HS-5 (cell line): ENCODE measurements at places on chromosomes 11 and 22.
A peak's percentile ranks its signal among the peaks of the same experiment; 100 is the strongest.

- no peak for DNase-seq
These were observed 151.6 kb upstream of the BLID start for GRCh38 chr11:122267602-122268001.

- no peak for DNase-seq
These were observed 15.2 kb downstream of the FCHSD2 start for GRCh38 chr11:73126804-73127480.

DNA sequence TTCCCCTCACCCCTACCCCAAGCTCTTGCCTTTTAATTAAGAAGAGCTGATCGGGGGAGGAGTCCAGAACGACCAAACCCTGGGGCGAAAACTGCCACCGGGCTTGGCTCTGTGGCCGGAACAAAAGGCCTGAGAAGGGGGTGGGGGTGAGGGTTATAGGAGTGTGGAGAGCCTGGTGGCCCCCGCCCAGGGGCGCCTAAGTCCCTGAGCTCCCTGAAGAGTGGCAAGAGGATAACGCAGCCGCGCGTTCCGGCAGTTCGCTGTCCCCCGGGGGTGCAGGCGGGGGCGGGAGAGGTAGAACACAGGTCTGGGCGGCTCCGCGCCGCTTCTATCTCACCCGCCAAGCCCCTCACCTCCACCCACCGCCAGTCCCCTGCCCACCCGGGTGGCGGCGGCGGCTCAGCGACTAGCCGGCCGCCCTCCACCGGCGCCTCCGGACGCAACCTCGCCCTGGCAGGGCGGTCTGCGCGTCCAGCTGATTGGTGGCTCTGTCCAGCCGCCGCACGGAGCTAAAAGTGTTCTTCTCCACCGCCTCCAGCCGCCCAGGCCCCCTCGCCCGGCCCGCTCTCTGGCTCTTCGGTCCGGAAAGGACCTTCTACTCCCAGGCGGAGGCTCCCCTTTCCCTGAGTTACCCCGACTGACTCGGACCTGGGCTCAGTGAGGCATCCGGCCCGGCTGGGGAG, 18.7 kb upstream of the BDNF start:
- no peak for DNase-seq

DNA sequence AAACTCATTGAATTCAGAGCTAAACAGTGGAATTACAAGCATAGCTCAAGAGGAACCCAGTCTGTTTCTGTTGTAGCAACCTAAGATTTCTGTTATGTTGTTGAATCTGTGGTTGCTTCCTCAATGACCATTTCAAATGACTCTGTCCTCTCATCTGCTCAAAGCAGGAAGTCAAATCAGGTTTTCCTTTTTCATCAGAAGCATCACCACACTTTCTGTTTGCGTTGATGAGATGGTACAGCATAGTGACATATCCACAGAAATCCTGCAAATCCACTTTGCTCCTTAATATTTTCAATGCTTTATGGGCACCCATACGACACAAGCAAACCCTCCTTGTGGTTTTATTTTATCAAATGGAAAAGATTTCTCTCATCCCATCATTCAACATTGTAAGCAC, 12.6 kb upstream of the UCP2 start:
- no peak for DNase-seq

DNA sequence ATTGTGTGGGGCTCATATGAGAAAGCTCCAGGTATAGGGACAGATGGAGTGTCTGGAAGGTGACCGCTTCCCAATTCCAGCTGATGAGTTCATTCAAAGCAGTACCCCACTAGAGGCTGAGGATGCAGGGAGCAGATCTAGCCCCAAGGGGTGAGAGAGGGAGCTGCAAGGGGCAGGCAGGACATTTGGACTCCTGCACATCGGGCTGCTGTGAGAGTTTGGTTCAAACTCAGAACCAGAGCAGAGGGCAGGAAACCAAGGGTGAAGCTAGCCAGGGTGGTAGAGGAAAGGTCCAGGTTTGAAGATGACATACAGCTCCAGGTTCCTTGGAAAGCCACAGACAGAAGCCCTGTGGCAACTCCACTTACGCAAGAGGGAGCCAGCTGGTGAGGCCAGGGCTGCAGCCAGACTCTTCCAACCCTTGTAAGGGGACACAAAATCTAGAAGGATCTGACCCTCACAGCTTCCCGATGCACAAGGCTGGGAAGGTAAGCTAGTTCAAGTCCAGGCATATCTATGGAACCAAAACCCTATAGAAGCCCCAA, 1.9 kb downstream of the CSNK2A3 start:
- no peak for DNase-seq

GRCh38 chr11:62435846-62436660, 17.2 kb downstream of the SCGB1A1 start:
- no peak for DNase-seq

DNA sequence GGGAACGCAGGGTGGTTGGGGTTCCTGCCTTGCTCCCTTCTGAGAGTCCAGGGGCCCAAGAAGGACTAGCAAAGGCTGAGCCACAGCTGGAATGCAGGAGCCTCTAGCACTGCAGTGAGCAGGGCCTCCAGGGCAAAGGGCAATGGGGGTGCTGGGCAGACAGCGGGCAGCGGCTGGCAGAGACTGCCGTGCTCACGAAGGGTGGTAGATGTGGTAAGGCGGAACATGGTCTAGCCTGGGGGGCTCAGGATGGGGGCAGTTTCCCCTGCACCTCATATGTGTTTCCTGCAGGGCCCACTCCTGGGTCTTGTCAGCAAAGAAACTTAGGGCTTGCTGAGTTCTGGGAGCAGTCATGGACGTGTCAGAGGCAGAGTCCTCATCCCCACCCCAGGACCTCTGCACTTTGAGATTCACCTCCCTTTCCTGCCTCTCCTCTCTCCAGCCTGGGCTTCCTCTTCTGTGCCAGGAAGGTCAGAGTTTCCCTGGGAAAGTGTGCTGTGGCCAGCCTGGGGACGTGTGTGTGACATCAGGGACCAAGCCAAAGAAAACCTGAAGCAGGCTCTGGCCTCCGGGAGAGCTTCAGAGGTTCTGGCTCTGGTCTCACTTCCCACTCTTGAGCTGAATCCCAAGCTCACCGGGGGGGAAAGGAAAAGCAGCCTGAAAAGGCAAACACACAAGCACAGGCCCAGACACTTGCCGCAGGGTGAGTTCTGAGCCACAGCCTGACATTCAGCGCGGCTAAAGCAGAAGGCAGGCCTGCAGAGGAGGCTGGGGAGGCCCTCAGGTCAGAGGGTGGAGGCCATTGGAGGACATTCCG, 4.4 kb downstream of the MOGAT2 start:
- no peak for DNase-seq

GRCh38 chr11:7927635-7928034, 3.4 kb downstream of the OR10A6 start:
- peak; percentile 34 for DNase-seq

DNA sequence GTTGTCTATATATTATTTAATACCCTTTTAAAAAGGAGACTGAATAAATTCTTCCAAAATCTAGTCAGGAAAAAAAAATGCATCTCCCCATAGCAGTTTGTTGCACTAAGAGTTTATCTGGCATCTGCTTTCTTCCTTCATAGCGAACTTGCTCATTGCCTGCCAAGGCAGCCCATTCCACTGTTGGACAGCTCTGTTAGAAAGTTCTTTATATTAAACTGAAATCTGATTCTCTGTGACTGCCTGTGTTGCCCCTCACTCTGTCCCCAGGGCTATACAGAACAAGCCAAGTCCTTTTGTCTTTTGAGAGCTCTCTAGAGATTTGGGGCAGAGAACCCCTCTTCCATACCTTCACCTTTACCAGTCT, 3.3 kb upstream of the CHRDL2 start:
- DNase-seq = no peak

GRCh38 chr11:81674211-81674610, 1059.5 kb downstream of the FAM181B start:
- no peak for DNase-seq

DNA sequence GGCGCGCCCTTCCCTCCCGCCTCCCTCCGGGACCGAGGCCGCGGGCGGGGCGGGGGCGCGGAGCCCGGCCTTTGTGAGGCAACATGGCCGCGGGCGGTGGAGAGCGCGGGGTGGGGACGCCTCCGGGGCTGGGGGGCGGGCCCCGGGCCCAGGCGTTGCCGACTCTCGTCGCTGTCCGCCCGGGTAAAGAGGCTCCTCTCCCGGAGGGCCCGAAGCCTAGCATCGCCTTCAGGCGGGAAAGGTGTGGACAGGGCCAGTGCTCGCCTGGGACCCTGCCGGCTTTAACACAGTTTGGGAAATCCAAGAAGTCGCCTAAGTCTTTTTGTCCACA, 369 bp downstream of the DGCR8 start:
- DNase-seq = no peak

DNA sequence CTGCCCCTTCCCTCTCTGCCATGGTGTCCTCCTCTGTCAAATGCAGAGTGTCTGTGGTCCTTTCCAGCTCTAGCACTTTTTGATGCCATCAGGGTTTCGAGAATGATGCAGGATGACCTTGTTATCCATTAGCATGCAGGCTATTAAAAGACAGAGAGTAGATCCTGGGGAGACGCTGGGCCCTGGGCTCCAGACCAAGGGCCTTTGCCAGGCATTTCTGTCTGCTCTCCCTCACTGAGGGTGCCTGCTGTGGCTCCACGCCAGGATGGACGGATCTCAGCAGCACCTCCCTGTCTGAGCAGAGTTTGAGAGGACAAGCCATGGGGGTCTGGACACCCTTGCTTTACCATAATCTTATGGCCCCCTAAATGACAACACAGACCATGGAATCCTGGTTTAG, 110.8 kb upstream of the CD82 start:
- DNase-seq = no peak

GRCh38 chr11:75323609-75324008, 27.9 kb downstream of the ARRB1 start:
- DNase-seq = no peak

DNA sequence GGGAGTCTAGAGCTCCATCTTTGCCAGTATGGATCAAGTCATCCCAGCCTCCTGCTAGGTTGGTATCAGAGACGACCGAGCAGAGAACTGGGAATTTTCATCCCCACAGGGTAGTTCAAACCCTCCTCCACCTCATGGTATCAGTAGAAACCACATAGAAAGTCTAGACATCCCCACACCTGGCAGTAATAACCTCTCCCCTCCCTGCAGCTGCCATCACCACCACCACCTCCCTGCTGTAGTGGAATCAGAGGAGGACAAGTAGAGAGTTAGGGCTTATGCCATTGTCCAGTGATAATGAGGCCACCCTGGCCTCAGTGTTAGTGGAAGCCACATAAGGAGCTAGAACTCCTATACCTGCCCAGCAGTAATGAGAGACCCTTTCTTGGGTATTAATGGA, 34.3 kb downstream of the BTG4 start:
- no peak for DNase-seq

GRCh38 chr11:31788085-31788484, 23.0 kb downstream of the PAX6 start:
- no peak for DNase-seq

GRCh38 chr11:21142007-21142406, 472.6 kb downstream of the NELL1 start:
- no peak for DNase-seq

DNA sequence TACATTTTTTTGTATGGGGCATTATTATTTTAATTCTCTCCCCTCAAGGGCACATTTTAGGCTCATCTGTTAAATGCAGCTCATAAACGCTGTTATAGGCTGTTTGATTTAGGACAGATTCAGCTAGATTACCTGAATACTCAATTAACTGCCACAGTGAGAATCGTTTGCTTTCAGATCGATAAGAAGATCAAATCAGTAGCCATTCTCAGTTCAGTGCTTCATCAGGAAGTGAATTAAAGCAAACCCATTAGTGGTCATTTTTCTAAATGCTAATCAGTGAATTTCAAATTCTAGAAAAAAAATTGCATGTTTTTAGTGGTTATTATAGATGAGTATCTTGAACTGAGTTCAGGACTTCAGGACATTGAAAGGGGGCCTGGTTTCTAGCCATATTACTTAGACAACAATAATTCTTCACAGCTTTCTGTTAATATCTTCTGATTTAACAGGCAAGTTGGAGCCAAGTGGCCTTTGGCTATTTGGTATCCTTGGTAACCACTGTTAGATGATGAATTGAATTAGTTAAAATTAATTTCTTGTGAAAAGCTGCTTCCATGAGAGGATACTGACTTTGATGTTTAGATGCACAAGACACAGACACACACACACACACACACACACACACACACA, 18.6 kb downstream of the SYT9 start:
- DNase-seq = no peak

DNA sequence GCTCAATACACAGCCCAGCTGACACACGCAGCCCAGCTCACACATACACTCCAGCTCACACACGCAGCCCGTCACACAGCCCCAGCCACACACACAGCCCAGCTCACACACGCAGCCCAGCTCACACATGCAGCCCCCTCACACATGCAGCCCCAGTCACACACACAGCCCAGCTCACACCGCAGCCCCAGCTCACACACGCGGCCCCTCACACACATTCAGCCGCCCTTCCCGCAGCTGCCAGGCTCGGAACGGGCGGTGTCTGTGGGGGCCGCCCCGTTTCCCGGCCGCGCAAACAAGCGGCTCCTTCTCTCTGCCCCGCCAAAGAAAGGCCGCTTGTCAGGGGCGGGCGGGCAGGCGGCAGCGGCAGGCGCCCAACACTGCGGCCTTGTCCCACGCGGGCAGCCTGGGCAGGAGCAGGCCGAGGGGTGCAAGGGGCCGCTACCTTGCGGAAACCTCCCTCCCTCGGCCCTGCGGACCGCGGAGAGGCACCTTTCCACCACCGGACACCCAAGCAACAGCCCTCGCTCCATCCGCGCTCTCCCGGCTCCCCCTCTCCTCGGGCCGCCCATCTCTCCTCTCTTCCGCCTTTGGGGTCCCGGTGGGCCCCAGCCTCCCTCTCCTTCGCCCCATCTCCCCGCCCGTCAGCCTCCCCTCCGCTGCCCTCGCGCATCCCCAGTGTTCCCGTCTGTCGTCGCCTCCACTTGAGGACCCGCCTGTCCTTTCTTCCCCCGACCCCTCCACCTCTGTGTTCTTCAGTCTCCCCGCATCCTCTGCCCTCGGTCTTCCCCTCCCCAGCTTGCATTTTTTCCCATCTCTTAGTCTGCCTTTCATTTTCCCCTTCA, 2.2 kb downstream of the PHLDB1 start:
- no peak for DNase-seq

GRCh38 chr11:31636983-31637382, 127.4 kb downstream of the ELP4 start:
- no peak for DNase-seq

DNA sequence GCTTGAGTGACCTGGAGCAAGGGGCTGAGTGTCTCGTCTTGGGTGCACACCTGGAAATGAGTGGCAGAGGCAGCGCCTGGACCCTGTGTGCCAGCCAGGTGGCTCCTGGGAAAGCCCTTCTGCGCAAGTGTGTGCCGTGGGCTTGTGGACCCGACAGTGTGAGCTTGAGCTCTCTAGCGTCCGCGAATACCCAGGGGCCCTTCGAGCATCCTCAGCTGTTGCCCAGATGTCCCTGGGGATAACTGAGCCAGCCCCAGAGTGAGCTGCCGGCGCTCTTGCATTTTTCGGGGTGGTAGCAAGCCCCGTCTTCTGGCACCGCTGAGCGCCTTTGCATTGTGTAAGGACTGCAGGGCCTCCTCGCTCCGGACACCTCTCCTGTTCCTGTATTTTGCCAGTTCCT, 399.2 kb downstream of the TBC1D22A start:
- no peak for DNase-seq

- no peak for DNase-seq
These were observed 23.8 kb downstream of the CSNK2A3 start for GRCh38 chr11:11329062-11329806.

GRCh38 chr22:39434243-39434653, 22.6 kb upstream of the MGAT3 start:
- DNase-seq = no peak
